ENCODE measurements at places on chromosomes 6 and 20.

GRCh38 chr6:166957087-166957804 lies 896 bp upstream of the RNASET2 start:
- peak; percentile 46 for DNase-seq

GRCh38 chr6:168440520-168441433 lies at the start of gene SMOC2:
TSS of gene SMOC2 (plus strand) at chr6:168441184. CDS start at chr6:168441371, 187 bp downstream.
- no peak for DNase-seq

- DNase-seq: no peak
Observed at GRCh38 chr6:143038833-143039232, 21.9 kb upstream of the AIG1 start.

GRCh38 chr6:29828471-29828797 lies 809 bp downstream of the HLA-G start:
- peak; percentile 29 for DNase-seq

DNA sequence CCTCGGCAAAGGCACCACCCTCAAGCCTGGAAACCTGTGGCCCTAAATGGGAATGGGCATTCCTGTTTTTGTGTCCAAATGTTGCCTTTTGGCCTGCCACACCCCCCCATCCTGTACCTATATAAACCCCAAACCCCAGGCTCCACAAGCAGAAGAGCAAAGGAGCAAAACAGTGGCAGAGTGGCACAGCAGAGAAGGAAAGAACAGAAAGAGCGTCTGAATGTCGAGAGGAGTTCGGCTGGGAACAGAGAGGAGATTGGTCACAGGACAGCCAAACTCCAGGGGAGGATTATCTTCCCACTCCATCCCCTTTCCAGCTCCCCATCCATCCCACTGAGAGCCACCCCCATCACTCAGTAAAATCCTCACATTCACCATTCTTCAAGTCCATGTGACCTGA lies 58.0 kb upstream of the PREP start:
- no peak for DNase-seq

GRCh38 chr6:121460170-121460569 lies 24.7 kb downstream of the GJA1 start:
- DNase-seq: no peak

- no peak for DNase-seq
Observed at GRCh38 chr6:105058846-105059245, 101.9 kb downstream of the LIN28B start.

DNA sequence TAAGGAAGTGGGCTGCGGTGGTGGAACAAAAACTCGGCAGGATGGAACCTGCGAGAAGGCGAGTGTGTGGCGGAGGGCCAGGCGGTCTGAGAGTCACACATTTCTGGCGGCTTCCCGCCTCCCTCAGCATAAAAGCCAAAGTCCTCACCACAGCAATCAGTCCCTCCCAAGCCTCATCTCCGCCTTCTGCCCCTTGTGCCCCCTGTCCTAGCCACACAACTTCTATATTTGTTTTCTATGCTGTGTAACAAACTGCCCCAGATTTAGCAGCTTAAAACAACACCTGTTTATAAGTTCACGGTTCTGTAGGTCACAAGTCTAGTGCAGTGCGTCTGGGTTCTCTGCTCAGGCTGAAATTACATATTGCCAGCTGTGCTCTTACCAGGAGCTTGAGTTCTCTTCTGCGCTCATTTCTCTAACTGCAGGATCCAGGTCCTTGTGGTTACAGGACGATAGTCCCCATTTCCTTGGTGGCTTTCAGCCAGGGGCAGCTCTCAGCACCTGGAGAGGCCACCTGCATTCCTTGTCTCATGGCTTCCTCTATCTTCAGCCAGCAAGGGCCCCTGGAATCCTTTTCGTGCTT lies 11.7 kb upstream of the SPO11 start:
- no peak for DNase-seq

- no peak for DNase-seq
Observed at GRCh38 chr6:131070061-131070460, 7.0 kb upstream of the EPB41L2 start.

Data from activated CD4-positive, alpha-beta T cell treated with anti-CD3 and anti-CD28 coated beads, Interleukin-2, amount 50 U/mL, for 1 hour (primary cell).